RPMI8226 (cell line): ENCODE measurements at places on chromosomes 5 and 9.

GRCh38 chr9:125845271-125845808 lies 98.2 kb downstream of the PBX3 start:
- no peak for DNase-seq

- DNase-seq: no peak
These were observed 144.2 kb downstream of the GAS1 start for GRCh38 chr9:86802900-86803673.

DNA sequence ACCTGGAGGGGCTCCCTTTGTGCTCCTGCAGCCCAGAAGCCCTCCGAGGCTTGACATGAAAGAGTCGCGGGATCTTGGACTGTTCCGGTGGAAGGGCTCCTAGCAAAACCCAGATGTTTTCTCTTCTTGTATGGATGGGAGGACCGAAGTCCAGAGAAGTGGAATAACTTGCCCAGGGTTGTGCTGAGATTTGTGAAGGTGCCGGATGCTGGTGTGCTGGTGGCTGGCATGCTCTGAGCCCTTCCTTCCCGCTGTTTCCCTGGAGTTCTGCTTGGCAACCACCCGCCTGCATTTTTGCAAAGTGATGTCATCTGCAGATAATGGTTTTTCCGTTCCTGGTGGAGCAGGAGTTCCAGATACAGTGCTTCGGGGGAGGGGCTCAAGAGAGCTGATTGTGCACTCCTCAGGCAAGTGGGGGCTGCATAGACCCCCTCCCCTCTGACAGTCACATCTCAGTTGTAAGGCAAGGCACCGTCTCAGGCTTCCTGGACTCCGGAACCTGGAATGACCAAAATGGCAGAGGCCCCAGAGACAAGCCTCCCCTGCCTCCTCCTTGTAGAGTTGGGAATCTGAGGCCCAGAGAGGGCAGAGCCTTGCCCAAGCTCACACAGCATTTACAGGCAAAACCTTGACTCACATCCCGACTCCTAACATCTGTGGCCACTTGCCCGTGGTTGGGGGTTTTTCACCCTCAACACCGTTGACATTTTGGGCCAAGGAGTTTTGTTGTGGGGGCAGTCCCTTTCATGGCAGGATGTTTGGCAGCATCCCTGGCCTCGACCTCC lies 157.0 kb downstream of the RGS3 start:
- DNase-seq: no peak

DNA sequence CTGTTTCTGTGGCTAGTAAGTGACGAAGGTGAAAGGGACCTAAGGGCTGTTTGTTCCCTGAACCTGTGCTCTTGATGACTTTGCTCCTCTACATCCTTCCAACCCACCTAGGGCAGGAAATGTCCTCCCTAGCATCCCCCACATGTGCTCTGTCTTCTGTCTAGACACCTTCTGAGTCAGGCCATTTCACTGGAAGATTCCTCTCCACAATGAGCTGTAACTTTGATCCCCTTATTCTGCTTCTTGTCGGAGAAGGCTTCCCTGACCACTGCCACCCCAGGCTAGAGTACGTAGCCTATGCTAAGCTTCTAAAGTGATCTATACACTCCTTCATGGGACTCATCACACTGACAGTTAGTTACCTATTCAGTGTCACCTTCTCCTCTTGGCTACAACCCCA lies 21.7 kb downstream of the SPAAR start:
- no peak for DNase-seq

- no peak for DNase-seq
These were observed 175.8 kb downstream of the ADAMTS6 start for GRCh38 chr5:65305913-65306312.

- DNase-seq: no peak
These were observed 82.8 kb downstream of the CAAP1 start for GRCh38 chr9:26809795-26810194.

DNA sequence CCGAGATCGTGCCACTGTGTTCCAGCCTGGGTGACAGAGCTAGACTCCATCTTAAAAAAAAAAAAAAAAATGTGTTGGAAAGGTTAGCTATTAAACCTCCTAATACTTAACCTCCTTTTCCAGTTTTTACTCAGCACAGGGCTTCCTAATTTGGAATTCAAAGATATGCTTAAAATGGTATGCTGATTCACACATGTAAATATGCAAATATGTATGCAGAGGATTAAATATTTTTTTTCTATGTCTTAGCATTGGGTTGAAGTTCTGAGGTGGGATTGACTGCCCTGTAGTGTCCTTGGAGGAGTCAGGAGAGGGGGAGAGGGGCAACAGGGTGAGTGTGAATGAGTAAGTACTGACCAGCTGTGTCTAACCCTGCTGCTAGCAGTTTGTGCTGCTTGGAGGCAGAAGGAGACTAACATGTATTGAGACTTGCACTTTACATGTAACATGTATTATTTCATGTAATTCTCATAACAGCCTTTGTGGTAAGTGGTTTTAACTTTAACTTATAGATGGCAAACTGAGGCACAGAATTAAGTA lies 63.2 kb downstream of the SLC44A1 start:
- DNase-seq: no peak

DNA sequence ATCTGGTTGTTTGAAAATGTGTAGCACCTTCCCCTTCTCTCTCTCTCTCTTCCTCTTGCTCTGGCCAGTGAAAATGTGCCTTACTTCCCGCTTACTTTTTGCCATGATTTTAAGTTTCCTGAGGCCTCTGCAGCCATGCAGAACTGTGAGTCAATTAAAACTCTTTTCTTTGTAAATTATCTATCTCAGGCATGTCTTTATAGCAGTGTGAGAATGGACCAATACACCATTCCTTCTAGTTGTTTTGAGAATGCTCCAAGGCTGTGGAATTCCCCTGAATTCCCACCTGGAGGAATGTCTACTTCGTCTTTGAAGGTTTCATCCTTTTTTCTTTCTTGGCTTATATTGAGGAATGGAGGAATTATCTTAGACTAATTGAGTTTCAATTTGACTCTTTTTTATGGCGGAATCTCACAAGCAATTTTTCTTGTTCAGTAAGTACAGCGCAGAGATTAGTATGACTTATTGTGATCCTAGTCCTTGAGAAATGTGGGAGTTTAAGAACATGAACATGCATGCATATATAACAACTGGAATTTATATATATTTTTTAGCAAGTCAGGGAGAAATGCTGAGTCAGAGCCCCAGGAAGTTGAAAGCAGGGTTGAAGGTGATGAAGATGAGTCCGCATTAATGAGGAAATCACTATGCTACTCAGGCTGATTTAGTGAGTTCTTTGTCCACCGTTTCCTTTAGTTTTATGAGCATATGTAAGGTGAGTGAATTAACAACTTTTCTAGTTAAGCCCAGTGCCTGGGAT lies 488.1 kb upstream of the ADAMTS16 start:
- DNase-seq: no peak
